Hepatocyte (in vitro differentiated cells): ENCODE measurements at places on chromosomes 1 and 21. TPM values are rescaled to one million over a fixed set of nuclear protein-coding genes. Genes with fewer than 3 reads are reported as not detected.
A peak's percentile ranks its signal among the peaks of the same experiment; 100 is the strongest.

GRCh38 chr1:39214021-39214713 is 9.7 kb downstream of the MACF1 start:
- DNase-seq = peak; percentile 57

The OR2T29 gene
- not detected in 2 replicates for polyA plus RNA-seq

The DPT gene
- polyA plus RNA-seq = 8.2 and 14.6 TPM in 2 replicates

The DCST1 gene
- 0.12 TPM in 1 of 2 replicates, not detected in the other for polyA plus RNA-seq

DNA sequence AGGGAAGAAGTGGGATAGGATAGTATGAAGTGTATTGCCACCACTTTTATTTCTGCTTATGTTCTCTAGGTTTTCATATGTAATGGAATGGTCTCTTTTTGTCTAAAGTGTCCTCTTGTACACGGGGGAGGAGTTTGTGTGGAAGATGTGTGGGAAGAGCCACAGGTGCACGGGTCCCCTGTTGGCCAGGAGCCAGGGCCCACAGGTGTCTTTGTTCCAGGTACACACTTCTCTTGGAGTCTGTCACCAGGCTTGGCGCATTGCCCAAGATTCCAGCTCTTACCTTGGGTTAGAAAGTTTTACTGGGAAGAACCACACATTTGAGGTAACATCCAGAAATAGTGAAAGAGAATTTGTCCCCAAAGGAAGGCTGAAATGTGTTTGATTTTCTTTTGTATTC is 10.5 kb downstream of the TENT5C start:
- no peak for DNase-seq

GRCh38 chr1:151047925-151048644 is 534 bp downstream of the C1orf56 start:
- peak; percentile 83 for DNase-seq

DNA sequence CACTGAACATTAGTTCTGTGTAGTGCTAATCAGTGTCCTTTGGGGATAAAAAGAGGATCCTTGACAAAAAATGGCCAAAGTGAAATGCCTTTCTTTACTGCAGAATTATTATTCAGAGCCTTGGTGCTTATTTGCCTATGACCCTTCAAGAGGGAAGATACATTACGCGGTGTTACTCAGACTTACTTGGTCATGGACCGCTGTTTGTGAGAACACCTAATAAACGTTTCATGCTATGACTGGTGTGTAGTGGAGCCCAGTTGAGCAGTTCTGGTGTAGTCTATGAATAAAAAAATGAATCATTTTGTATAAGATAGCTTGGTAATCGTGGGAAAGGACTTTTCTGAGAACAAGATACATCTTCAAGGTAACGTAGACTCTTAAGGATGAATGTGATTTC is 8.3 kb downstream of the NFYC start:
- no peak for DNase-seq

The CRYAA gene
- not detected in 2 replicates for polyA plus RNA-seq
